ENCODE measurements at places on chromosomes 12 and 14.

- no peak for DNase-seq
These were observed 17.8 kb downstream of the CDK2AP1 start for GRCh38 chr12:123253641-123254459.

DNA sequence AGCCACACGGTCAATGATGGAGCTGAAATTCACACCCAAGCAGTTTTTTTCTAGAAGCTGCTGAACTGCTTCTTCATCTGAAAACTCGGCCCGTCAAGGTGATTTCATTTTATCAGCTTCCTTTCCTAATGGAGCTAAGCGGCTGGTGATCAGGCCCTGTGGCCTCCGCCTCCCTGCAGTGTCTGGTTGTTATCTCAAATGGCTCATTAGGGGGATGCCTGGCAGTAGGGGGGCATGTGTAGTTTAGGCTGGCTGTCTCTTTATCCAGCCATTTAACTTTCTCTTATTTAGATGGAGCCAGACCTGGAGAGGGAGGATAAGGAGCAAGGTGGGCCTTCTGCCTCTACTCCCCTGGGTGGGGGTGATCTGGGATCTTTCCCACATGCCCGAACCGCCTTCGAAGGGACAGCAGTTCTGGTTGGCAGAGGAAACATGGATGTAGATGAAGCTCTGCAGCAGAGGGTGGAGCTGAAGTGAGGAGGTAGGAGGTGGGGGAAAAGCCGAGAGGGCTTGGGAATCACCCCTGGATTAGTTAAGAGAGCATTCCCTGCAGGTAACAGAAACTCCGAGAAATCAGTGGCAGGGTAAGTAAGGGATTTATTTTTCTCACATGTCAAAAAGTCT is 64.4 kb downstream of the TGFB3 start:
- no peak for DNase-seq

DNA sequence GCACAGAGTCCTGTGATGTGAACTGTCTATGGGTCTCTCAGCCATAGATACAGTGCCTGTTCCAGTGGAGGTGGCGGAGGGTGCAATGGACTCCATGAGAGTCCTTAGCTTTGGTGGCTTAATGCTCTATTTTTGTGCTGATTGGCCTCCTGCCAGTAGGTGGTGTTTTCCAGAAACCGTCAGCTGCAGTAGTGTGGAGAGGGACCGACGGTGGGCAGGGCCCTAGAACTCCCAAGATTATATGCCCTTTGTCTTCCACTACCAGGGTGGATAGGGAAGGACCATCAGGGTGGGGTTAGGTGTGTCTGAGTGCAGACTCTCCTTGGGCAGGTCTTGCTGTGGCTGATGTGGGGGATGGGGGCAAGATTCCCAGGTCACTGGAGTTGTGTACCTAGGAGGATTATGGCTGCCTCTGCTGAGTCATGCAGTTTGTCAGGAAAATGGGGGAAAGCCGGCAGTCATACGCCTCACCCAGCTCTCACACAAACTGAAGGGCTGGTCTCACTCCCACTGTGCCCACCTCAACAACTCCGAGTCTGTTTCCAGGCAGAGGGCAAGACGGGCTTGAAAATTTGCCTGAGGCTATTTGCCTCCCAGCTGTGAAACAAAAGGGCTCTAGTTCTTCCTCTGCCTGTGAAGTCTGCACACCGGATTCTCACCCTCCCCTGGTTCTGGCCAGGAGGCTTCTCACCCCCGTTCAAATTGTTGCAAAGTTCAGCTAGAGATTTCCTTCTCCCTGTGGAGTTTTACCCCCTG is 24.9 kb upstream of the ZDHHC17 start:
- no peak for DNase-seq

DNA sequence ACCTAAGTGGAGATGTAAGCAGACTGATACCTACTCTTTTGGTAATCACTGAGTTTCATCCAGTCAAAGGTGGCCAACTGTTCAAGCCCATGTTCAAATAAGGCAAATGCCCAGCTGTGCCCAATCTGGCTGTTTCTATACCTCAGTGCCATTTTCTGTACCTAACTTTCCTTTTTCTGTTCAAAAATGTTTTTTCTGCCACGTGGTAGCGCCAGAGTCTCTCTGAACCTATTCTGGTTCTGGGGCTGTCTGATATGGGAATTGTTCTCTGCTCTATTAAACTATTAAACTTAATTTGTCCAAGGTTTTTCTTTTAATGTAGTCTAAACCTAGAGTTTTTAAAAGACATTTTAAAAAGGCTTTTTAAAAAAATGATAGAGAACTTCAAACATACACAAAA is 391.2 kb downstream of the NOVA1 start:
- DNase-seq: no peak

- DNase-seq: no peak
These were observed 81.7 kb downstream of the PRKAB1 start for GRCh38 chr12:119749666-119750065.

DNA sequence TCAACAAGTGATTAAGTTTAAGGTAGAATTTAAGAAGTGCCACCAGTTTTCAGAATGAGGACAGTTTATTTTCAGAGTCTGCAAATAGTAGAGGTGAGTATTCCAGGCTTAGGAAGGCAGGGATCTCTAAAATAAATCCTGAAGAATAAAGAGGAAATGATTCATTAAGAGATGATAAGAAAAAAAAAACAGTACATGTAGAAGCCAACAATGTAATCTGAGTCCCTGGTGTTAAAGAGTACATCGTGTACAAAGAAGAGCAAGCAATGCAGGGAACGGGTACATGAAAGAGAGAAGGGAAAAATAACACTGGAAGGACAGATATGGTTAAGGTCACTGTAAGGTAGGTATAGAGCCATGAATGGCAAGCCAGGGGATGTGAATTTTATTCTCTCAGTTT is 95.2 kb upstream of the FOXG1 start:
- DNase-seq: no peak

GRCh38 chr14:71555654-71556559 is 376.3 kb upstream of the RGS6 start:
- DNase-seq: no peak

DNA sequence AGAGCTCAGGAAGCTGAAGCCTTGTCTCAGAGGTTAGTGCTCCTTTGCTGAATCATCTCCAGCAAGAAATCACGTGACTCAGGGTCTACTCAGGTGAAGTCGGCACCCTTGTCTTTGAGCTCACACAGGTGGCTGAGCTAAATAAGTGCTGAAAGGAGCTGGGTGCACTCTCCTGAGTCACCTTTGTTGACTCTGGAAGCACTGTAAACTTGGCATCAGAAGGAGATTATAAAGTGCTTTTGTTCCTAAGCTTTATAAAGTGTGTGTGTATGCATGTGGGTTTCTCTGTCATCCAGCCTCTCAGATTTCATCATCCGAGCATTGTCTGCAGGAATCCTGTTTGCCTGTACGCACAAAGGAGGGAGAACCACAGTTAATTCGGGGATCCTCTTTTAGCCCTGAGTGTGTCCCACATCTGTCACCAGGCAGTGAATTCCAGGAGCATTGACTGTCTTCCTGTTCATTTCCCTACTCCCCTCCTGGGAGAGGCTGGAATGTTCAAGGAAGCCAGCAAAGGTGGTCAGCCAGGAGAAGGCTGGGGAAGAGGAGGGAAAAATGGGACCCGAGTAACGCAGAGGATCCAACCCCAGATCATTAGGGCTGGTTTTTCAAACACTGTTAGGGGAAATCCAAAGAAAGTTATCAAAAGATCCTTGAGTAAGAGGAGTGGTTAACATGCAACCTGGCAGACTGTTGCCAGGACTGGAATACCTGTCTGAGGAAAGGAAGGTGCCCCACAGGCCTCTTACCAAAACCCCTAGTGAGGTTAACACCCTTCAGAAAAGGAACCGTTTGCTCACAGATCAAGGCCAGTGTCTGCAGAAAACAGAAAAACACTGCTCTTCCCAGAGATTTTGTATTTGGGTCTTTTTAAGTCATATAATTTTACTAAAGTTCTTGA is 157.5 kb upstream of the HIF1A start:
- DNase-seq: peak; percentile 27

DNA sequence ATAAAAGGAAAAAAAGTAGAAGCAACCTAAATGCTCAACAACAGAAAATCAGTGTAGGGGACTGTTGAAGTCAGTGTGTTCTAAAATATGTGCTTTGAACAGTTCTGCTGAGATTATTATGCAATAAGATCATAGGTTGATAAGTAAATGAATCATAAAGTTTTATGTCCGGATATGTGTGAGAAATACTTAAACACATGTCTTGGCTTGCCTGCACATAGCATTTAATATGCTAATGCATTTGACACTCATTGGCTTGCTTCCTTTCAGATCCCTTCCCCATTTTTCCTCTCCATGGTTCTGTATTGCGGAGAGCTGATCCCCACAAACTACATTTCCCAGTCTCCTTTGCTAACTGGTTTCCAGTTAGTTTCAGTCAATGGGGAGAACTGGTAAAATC is 573.8 kb upstream of the TBX3 start:
- DNase-seq: no peak

DNA sequence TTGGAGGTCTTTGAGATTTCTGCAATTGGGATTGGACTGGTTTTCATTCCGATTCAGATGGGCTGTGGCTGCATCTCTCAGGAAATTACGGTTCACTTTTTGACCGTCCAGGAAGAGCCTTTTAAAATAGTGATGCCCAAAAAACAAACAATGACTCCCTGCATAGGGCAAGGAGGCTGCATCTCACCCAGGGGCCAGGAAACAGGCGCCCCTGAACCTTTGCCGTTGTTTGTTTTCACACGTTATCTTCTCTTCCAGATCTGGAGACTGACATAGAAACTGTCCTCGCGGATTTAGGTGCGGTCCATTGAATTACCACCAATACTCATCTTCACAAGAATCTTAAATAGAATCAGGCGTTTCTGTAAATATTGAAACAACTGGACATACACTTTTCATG is 66.0 kb downstream of the FLRT2 start:
- DNase-seq: no peak

DNA sequence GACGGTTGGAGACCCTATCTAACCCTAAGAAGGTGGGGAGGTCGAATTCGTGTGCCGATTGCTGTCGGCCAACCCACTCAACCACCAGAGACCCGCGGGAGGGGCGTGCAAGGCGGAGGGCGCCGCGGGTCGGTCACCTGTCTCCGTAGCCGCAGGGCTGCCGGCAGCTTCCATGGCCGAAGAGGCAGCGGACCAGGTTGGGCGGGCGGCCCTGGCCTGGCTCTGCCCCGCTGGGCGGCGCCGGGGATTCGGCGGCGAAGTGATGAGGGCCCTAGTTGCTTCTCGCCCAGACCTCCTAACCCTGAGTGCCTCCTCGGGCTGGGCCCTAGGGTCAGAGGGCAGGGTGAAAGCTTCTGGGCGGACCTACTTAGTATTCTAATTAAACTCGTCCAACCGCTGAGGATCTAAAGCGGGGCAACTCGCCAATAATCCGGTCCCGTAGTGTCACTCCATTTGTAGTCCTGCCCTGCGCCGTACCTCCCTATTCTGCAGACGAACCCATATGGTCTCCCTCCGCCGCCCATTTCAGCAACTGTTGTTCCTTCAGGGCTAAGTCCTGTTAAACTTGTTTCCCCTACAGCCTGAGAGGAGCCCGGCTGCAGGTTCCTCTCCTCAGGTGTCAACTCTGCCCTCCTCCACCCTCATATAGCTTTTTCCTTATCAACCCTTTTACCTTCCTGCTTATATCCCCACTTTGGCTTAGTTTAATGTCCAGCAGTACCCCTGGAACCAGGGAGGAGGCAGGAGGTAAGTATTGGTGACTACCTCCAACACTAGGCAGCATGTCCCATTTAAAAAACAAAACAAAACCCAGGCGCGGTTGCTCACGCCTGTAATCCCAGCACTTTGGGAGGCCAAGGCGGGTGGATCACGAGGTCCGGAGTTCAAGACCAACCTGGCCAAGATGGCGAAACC is at the start of gene PYM1:
TSS of gene PYM1 (minus strand) at position 307 of the 915 bp plus-strand sequence. CDS start at position 174, 133 bp downstream.
- no peak for DNase-seq

- no peak for DNase-seq
These were observed 21.9 kb downstream of the KITLG start for GRCh38 chr12:88558340-88558867.

DNA sequence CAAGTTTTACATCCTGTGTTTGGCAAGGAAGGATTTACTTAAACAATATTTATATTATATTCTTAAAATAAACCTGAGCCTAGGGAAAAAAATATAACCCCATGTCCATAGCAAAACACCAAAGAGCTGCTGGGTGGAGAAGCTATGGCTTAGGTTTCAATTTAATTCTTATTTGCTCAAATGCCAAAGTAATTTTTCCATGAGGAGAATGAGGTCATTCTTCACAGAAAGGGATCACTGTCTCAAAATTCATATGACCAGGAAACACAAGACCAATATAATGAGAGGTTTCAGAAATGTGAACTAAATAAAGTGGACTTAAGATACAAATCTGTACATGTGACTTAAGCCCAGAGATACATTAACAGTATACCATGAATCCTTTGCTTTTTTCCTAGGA is 195.0 kb downstream of the PHLDA1 start:
- DNase-seq: no peak
